Activated naive CD4-positive, alpha-beta T cell treated with Interleukin-2 at 50 U/mL for 16 hours (primary cell): ENCODE measurements at places on chromosomes 1 and 21.
A peak's percentile ranks its signal among the peaks of the same experiment; 100 is the strongest.

- DNase-seq: peak; percentile 58
Measured at GRCh38 chr1:172818841-172819527, 160.1 kb downstream of the FASLG start.

DNA sequence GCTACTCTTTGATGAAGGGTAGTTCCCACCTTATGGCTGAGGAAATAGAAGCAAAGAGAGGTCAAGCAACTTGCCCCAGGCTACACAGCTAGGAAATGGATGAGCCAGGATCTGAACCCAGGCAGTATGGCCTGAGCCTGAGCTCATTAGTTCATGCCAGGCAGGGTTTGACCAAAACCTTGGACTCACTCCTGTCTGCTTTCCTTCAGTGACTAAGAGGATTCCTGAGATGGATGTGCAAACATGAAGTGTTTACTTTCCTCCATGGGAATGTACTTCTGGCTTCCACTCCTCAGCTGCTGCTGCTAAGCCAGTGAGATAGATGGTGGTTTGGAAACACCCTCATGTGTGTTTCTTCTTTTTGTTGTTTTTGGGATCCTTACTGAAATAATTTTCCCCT, 35.1 kb upstream of the ERRFI1 start:
- no peak for DNase-seq

GRCh38 chr1:58409890-58410289, 136.6 kb downstream of the OMA1 start:
- no peak for DNase-seq

DNA sequence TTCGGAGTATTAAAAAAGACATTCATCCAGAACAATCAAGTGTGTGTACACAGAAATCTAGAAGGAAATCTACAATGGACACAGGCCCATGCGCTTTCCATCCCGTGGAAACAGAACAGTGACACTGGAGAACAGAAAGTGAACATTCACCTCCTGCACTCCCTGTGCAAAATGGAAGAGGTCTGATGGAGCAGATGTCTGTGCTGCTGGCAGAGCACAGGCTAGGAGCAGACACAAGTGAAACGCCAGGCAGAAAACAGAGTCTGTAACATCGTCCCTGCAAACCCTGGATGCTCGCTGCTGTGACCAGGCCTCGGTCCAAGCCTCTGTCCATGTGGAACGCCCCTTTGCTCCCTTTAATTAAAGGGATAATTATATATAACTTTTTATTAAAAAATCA, 36.1 kb downstream of the SLC45A1 start:
- DNase-seq: no peak

DNA sequence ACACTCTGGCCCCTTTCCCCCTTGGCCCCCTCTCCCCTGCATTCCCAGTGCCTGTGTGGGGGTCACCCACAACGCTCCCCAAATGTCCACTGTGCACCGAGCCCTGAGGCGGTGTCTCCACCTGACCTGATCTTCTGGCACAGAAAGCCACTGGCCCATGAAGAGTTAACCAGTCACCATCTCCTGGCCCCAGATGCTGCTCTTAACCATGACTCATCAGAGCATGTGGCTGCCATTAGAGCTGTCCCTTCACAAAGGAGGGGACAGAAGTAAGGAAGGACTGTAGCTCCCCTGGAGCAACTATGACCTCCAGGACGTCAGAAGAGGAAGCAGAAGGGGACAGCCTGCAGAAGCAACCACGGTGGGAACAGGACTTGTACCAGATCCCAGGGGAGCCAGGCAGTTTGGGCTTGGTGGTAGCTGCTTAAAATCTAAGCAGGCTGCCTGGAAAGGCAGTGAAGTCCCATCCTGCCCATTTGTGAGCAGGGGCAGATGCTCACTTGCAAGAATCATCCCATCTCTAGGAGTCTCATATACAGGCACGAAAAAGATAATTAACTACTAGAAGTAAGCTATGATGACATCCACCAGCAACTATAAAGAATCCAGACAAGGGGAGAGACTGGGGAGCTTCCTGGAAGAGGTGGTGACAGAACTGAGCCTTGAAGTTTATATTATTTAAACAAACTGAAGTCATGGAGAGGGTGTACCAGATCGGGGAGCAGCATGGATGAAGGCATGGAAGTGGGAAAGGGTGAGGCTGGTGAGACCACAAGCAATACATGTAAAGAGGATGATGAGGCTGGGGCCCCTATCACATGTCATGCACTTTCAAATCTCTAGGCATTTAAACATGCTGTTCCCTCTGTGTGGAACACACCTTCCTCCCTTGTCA, 1.1 kb upstream of the TTC39A start:
- DNase-seq: no peak

DNA sequence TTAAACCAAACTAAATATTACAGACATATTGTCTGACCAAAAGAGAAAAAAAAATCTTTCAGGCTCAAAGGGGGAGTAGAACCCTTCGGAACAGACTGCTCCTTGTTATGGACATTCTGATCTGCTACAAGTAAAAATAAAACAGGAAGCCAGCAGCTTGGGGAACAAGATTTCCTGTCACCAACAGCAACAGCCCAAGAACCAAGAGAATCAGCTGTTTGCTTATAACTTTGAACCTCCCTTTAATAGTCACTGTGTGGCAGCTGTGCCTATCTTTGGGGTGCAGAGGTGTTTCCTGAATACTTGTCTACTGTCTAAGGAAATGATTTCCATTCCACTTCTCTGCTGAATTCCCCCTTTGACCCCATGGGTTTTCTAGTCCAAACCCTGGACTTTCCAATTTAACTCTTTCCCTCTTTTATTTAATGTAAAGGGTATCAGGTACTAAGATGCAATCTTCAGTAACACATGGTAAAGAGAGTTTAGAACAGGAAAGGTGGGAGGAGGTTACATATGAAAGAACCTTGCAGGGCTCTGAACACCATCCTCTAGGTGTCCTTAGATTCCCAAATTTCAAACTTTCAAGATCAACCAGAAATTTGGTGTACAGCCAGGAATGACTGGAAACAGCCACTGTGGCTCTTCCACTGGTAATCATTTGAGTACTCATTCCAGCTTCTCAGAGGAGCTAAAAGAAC, 38.6 kb downstream of the GPR3 start:
- DNase-seq: no peak

GRCh38 chr1:30601316-30602085, 121.9 kb downstream of the MATN1 start:
- no peak for DNase-seq

GRCh38 chr1:157494093-157494492, 58.2 kb downstream of the FCRL5 start:
- DNase-seq: no peak

GRCh38 chr1:20202166-20202565, 15.8 kb upstream of the PLA2G2C start:
- no peak for DNase-seq

GRCh38 chr1:109765896-109766615, 2.3 kb upstream of the EPS8L3 start:
- no peak for DNase-seq
